Stimulated activated CD8-positive, alpha-beta memory T cell treated with anti-CD3 and anti-CD28 coated beads, Interleukin-12 subunit alpha, Interleukin-12 subunit beta, amount 100 ng/mL, for 1 hour (primary cell): ENCODE measurements at places on chromosomes 3 and 15.

DNA sequence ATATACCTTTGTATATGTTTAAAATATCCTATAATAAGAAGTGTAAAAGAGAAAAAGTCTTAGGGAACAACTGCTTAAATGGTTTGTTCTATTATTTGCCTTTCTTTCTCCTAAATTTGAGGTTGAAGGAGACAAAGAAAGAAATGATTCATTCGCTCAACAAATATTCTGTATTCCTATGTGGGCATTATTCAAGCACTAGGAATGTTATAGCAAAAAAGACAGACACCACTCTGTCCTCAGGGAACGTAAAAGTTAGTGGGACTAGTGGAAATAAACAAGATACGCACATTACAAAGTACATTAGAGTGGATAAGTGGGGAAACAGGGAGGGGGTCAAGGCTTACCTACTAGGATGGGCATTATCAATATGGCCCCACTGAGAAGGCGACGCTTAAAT is 332.2 kb downstream of the LPP start:
- DNase-seq: no peak

GRCh38 chr3:108334701-108335100 is 38.4 kb downstream of the HHLA2 start:
- DNase-seq: no peak

- DNase-seq: no peak
Observed at GRCh38 chr3:128598884-128599664, 51.5 kb downstream of the RPN1 start.

GRCh38 chr3:136989781-136990524 is 32.2 kb downstream of the IL20RB start:
- DNase-seq: no peak
